ENCODE measurements at places on chromosomes 12 and 14.

DNA sequence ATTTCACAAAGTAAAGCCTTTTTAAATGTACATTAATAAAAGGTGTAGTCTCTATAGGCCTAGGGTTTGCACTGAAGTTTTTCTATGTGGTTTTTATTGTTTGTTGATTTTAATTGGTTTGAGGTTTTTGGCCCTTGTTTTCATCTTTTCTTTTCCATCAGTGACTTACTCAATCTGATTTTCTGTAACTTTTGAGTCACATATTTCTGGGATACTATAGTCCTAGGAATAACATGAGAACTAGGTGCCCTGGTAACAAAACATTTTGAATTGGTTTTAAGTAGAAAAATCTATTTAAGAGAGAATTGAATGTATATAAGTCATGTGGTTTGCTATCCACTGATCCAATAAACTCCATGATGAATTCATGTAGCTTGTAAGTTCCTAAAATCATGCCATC lies 311.9 kb downstream of the CEP128 start:
- no peak for DNase-seq

DNA sequence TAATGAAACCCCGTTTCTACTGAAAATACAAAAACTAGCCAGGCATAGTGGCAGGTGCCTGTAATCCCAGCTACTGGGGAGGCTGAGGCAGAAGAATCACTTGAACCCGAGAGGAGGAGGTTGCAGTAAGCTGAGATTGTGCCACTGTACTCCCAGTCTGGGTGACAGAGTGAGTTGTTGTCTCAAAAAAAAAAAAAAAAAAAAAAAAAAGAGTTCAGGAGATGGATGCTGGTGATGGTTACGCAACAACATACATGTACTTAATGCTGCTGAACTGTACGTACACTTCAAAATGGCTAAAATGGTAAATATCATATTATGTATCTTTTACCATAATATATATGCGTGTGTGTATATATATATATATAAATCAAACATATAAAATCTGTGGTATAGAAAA lies 29.0 kb downstream of the ACTN1 start:
- no peak for DNase-seq

- DNase-seq = no peak
Measured at GRCh38 chr14:95287176-95287754, 32.4 kb downstream of the CLMN start.

DNA sequence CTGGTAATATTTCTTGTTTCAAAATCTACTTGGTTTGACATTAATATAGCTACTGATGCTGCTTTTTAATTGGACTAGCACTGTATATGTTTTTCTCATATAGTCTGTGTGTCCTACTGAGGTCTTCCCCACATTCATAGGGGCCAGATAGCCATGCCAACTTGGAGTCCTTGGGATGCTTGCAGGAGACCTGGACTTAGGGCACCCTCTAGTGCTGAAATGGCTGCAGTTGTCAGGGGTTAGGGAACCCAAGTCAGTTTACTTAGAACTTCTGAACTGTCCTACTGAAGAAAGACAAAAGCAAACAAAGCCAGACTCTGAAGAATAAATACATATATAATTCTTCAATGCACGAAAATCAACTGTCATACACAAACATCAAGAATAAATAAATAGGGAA lies 279.9 kb upstream of the SYT1 start:
- DNase-seq = no peak

DNA sequence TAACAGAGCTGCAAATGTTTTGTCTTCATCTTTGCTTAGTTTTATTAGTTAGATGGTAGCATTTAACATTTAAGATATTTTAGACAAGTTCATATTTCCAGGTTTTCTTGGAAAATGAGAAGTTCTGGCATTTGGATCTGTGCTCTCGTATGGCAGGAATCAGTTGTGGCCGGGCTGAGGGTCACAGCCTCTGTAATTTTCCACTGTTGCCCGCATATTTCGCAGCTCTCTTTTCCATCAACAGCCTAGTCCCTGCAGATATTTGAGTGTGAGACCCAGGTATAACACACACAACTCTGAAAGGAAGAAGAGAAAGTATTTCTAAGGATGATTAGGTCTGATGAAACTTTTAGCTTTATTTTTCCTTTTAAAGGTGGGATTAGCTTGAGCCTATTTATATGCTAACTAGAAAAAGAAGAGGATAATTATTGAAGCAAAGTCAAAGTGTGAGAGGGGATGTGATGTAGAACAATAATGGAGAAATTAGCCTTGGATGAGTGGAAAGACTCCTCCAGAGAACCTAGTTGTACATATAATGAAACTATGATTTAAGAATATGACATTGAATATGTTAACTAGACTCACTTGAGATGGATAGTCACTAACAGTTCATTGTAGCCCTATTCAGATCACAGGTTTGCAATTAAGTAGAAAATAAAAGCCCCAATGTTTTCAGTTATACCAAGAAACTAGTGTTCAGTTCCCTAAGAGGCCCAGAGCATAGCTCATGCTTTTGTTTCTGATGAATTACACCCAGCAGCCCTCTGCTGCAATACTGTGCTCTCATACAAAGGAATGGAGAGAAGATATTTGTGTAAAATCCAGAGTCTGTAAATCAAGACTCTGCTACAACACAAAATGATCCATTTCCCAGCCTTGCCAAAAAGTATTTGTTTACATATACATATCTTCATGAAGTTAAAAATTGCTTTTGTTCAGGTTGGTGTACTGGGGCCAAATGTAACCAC lies 158.4 kb downstream of the C12orf50 start:
- no peak for DNase-seq

GRCh38 chr14:100362311-100362927 lies 39.3 kb downstream of the SLC25A47 start:
- DNase-seq = no peak

DNA sequence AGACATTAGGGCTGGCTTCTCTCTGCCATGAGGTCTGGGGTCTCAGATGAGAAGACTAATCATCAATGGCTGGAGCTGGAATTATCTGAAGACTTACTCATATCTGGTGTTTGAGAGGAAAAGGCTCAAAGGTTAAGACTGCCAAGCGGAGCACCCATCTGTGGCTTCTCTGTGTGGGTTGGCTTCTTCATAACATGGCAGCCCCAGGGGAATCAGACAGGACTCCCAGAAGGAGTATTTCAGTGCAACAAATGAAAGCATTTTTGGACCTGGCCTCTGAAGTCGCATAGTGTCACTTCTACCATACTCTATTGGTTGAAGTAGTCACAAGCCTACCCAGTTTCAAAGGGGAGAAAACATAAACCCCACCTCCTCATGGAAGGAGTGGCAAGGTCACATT lies 171.8 kb upstream of the KRR1 start:
- DNase-seq = no peak

GRCh38 chr14:60003991-60004390 lies 84.0 kb downstream of the LRRC9 start:
- DNase-seq = no peak

- DNase-seq = no peak
Measured at GRCh38 chr12:31801872-31802271, 73.1 kb upstream of the AMN1 start.
